ENCODE measurements at places on chromosomes 11 and 22. TPM values are rescaled to one million over a fixed set of nuclear protein-coding genes. Genes with fewer than 3 reads are reported as not detected.
A peak's percentile ranks its signal among the peaks of the same experiment; 100 is the strongest.

The RNF121 gene
- 14.8 TPM for polyA plus RNA-seq

The OR4P4 gene
- polyA plus RNA-seq: not detected

The MS4A4A gene
- 41.8 TPM for polyA plus RNA-seq

DNA sequence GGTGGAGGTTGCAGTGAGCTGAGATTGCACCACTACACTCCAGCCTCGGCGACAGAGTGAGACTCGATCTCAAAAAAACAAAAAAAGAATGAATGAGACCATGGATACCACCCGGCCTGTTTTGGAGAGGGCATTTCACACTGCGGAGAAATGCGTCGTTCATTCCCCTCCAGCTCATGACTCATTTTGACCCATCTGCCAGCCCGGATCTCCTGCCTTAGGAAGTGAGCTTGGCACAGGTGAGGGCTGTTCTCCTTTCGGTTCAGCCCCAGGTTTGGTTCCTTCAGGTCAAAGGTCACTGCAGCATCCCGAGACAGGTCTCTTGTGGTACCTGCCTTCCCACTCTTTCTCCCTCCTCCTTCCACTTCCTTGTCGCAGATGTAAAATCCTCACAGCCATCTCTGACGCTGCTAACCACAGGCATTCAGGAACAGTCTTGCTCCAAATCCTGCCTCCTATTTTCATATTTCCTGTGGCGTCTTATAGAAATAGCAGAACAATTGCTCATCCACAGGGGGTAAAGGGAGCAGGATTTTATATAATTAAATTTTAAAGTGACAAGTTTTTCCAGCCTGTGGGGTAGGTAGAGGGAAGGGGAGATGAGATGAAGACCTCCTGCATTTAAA, 517.9 kb downstream of the NTM start:
- DNase-seq: no peak

GRCh38 chr22:33919391-33920196, 682 bp downstream of the LARGE1 start:
- peak; percentile 7 for DNase-seq

GRCh38 chr11:18010977-18011586, 1.8 kb downstream of the SERGEF start:
- DNase-seq: no peak

DNA sequence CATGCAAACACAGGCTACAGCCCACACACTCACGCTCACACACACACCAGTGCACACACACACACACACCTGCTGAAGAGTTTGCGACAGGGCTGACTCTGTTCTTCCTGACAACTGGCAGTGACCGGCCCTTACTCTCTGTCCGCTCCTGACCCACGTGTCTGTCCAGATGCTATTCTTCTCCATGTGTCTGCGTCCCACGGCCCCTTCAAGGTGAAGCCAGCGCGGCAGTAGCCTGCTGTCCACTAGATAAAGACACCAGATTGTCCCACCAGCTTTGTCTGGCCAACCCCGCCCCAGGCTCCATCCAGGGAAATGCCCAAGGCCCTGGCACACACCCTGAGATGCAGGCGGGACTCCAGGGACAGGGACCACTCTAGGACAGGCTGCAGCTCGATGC, 713.9 kb downstream of the BRD1 start:
- DNase-seq: no peak

DNA sequence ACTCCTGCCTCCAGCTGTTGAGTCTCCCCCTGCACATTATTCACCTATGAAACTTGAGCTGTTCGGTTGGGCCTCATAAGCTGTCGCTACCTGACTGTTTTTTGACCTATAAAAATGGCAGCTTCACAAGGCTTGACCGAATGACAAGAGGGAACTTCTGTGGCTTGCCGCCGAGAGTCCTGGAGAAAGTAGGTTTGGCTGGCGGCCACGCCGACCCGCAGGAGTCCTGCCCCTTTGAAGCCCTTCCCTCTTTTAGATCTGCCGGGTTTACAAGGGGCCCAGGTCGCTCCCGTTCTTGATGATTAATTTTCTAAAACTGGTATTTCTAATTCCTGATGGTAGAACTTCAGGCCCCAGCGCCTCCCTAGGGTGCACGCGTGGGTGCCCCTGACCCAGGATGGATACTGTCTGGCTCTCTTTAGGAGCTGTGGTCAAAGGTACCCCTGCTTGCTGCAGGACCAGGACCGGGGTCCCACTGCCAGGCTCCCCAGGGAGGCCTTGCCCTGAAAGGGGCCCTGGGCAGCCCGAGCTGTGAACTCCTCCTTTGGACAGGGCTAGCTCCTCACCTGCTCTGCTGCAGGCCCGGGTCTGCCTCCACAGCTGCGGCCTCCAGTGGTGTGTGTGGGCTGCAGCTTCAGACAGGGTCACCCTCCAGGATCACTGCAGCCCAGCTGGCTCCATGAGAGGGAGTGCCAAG, 171.8 kb downstream of the CTTN start:
- DNase-seq: no peak

DNA sequence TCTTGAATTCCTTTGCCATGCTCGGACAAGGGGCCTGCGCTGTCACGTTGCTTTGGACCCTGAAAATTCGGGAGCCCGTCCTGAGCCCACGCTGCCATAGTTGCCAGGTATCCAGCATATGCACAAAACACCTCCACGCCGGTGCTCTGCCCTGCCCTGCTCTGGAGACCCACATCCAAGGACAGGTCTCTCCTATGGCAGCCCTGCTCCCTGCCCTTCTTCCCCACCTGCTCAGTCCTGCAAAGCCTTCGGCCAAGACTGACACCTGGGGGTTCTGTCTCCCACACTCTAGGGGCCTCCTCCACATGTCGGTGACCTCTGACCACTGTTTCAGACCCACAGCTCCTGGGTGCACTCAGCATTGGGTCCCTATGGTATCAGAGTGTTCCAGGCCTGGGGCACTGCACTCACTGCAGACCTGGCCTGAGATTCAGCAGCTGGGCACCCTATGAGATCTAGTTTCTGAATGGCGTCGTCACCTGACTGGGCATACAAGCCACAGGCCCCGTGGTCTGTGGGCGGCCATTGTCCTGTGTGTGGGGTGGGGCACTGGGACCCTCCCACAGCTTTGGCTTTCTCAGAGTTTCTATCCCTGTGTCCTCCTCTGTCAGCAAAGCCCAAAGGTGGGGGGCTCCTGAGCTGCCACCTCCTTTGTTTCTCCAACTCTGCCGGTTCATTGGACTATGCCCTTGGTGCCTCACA, 2.0 kb upstream of the KRTAP5-6 start:
- no peak for DNase-seq

DNA sequence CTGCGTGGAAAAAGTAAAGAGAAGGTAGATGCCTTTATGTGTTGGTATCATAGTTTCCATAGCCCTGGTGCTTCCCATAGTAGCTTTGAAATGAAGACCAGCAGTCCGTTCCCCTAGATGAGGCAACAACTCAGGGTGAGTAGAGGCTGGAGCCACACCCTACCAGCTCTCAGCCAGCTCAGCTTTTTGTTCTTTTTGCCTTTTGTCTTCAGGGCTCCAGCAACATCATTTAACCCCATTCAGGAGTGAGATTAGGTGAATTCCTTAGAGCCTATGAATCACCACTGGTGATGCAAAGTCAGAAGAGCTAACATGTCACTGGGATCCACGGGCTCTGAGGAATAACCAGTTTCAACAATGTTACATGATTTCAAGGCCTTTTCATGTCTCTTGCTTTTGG, 14.0 kb upstream of the SESN3 start:
- peak; percentile 77 for DNase-seq

GRCh38 chr11:2929531-2929949, 320 bp upstream of the PHLDA2 start:
- DNase-seq: peak; percentile 79

Data from CD14-positive monocyte (primary cell).